Inflammatory macrophage (primary cell): ENCODE measurements at places on chromosomes 7 and 10.

DNA sequence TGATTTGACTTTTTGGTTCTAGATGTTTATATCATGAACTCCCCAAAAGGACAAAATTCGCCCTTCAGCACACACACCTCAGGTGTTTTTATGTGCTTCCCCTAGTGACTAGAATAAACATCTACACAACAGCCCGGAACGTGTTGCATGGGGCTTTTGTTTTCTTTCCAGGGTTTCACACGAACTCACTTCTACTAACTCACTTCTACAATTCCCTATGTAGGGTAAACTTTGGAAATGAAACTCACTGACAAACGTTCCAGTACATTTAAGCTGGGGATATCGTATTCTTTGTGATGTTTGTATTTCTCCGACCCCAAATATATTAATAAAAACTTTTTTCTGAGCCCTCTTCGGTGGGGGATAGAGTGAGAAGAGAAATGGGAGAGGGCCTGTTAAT lies 1.4 kb downstream of the TRA2A start:
- peak; percentile 19 for DNase-seq

- no peak for DNase-seq
Measured at GRCh38 chr7:94348142-94348541, 46.6 kb upstream of the COL1A2 start.

DNA sequence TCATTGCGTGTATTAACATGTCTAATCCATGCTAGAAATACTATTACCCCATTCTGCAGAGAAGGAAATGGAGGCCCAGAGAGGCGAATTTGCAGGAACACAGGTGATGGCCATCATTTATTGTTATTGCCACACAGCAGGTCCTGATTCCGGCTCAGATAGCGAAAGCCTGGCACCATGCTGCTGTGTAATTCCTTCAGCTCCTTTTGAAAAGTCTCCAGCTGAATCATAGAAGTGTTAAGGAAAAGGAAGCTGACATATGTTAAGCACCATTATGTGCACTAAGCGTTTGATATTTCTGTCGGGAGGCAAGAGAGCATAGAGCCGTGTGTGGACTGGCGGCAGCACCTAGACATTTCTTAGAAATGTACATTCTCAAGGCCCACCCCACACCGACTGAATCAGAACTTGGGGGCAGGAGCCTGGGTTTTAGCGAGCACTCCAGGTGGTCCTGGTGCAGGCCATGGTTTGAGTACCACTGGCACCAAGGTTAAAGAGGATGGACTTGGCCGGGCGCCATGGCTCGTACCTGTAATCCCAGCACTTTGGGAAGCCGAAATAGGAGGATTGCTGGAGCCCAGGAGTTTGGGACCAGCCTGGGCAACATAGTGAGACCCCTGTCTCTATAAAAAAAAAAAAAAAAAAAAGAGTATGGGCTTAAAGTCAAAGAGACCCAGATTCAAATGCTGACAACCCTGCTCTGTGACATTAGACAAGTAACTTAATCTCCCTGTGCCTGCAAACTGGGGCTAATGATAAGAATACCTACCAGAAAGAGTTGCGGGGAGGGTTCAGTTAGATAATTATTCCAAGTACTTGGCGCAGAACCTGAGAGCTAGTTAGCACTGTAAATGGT lies 52.2 kb downstream of the UNC5B start:
- DNase-seq: no peak

DNA sequence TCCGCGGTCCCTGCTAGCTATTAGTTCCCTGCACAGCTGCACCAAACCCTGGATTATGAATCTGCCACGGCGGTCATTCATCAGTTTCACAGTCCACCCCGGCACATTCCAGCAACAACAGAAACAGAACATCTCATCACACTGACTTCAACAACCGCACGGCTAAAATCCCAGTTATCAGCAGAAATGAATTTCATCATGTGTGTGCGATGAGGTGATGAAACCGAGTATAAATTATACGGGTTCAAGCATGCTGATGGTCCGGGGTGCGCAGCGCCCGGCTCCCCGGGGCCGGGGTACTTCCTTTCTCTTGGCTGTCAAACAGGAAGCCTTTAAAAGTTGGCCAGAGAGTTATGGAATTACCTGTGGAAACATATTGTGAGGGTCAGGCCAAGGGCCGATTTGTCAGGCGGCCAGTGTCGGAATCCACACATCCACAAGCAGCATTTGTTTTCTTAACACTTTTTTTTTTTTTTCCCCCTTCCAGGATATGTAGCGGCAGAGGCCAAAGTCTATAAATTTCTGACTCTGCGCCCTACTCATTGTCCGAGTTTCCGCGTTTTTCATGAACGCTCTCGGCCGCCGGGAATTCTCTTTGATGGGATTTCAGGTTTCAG lies 420.9 kb upstream of the MGMT start:
- no peak for DNase-seq

DNA sequence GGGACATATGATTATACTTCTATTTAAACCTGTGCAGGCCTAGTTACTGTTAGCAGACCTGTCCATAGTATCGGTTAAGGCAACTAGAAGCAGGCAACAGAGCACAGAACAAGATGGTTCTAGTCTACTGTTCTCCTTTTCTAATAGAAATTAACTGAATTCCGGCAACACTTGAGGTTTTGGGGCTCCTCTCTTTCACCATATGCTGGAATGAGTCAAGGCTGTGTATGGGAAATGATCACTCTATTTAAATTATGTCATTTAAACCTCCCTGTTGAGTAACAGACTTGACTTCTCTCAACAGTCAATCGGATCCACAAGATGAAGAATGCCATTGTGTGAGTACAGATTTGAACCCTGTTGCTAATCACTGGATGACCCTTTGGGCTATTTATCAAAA lies 6.2 kb upstream of the OTUD1 start:
- DNase-seq: peak; percentile 79

DNA sequence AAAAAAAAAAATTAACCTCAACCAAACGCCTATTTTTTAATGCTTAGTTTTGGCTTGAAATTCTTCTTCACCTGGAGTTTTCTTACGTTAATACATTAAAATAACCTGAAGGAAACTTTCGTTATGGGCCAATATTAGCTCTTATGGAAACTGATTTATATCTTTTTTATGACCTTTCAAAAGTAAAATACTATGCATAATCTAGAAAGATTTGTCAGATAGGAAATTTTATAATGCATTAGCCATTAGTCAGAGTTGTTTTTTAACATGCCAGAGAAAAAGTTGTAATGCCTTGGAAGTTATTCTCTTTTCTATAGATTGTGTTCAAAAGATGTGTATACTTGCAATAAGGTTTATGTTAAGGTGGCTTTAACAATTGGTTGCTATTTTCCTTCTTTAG lies 34.3 kb upstream of the ARL4A start:
- no peak for DNase-seq

DNA sequence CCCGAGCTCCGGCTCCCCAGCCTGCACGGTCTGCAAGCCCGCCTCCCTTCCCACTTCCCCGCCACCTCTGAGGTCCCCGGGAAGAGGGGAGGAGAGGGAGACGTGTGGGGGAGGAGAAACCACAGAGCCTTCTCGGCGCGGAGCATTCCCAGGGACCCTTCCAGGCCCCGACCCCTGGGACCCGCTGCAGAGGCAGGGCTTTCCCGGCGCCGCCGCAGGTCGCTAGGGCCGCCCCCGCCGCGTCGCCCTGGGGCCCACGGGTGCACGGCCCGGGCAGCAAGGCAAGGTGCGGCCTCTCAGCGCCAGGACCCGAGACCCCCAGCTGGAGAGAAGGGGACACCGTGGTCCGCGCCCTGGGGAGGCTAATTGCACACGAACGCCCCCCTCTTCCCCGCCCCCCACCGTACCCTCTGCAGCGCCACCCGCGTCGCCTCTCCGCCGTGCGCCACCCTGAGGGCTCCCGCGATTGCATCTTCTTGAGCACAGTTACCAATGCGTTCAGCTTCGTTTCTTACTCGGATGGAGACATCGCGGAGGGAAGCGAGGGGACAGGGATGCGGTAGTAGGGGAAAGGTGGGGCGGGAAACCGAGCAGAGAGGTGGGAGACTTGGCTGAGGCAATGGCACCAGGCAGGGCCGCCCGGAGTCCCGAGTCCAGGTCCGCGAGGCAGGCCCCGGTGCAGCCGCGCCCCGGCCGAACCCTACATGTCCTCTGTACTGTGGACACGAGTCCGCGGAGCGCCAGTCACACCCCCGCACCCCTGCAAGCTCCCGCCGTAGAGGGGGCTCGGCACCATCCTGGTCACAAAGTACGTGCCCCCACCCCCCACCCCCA lies 28.9 kb downstream of the SKIDA1 start:
- DNase-seq: no peak

DNA sequence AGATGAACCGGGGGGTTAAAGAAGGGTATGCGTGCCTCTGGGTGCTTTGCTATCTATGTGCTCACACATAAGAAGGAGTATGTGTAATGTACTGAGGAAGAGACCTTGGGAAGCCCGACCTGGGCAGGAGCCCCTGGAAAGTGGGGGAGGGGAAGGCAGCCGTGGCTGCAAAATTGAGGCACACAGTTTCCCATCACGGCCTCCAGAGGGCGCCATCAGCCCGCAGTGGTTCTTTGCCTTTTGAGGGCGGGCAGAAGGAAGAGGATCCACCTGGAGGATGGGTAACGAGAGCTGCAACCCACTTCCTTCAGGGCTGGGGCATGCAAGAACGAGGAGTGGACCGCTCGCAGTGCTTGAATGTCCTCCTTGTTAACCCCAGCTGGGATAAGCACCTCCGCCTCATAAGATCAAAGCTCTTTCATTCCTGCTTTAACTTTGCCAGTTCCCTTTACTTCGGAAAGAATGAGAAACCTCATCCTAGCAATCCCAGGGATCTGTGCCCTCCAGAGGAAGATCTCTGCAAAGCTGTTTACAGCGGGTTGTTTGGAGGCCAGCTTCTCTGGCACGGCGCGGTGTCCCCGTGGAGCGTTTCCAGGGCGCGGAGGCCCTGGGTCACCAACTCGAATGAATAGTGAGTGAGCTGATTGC lies 77.9 kb downstream of the PCGF5 start:
- DNase-seq: peak; percentile 38

DNA sequence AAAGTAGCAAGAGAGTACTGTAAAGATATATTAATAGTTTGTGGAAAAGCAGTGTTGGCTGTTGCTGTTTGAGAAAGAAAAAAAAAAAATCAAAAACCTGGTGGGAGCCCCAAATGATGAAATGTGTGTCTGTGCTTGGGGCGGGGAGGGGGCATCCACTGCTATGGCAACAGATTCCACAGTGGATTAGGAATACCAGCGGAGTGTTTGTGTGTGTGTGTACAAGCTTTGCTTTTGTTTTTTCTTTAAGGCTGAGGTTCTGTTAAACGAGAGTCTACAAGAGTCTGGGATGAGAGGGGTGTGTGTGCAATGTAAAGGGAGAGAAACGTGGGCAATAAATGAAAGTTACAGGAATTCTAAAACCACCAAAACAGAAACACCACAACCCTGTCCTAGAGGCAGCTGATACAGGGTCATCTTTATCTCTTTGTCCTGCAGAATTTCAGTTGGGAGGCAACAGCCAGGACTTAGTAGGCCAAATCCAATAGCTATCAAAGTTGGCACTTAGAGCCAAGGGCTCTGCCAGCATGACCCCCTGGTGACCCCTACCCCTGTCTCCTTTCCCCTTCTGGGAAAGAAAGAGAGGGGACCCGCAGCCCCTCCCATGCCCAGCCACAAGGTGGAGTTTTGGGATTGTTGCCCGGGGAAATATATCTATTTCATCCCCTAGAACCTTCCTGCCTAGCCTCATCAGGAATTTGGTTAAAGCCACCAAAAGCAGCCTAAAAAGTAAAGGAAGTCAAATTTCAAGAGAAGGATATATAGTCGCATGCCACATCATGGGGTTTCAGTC lies 85.4 kb downstream of the OSBPL3 start:
- DNase-seq: no peak

DNA sequence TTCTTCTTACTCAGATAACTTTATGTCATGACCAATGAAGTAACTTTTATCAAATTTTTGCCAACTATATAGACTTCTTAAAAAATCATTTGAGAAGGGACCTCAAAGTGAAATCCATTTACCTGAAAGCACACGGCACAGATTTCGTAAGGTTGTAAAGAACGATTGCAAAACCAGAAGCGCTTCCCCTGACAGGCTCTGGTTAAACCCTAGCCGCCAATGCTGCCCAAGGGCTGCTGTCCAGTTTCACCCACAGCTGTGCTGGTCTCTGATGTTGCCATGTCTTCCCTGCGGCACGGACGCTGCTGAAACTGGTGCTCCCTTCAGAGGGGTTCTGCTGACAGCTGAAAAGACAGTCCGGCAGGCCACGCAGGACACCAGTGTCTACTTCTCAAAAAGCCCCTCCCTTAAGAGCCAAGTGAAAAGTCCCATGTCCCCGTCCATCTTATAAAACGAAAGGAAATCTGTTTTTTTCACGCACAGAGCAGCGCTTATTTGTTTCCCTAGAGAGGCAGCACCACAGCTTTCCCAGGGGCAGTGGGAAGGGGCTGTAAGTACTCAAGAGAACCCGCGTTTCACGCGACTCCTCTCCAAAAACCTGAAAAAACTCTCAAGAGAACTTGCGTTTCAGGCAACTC lies 32.5 kb downstream of the GNA12 start:
- DNase-seq: peak; percentile 32

DNA sequence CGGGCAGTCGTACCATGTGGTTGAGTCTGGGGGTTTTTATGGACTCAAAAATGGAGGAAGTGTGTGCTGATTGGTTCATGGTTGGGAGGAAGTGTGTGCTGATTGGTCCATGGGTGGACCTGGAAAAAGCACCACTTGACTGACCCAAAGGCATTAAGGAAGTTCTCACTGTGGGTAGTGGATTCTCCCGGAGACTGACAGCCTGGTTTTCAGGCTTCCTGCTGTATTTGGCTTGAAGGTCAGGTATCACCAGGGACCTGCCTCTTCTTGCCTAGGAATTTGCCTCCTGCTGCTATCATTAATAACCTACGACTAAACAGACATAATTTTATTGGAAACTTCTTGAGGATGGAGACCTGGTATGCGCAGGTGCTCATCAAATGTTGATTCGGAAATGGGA lies 268.8 kb upstream of the LRGUK start:
- no peak for DNase-seq

DNA sequence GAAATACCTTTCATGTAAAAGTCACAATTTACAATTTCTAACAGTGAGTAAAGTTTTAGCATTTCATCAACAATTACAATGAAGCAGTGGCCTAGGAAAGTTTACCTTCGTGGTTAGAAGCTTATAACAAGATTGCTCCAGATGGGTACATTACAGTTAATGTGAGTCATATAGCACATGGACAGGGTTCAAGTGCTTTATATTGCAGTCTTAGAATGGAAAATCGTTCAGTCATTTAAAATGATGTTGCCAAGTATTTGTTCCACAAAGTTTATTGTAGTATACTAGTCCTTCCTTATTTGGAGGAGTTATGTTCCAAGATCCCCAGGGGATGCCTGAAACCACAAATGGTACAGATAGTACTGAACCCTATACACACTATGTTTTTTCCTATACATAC lies 174.6 kb upstream of the TARP start:
- DNase-seq: no peak

- no peak for DNase-seq
Measured at GRCh38 chr10:78782441-78782840, 286.3 kb upstream of the ZMIZ1 start.

GRCh38 chr7:50265968-50266634 lies 38.4 kb upstream of the IKZF1 start:
- no peak for DNase-seq

- no peak for DNase-seq
Measured at GRCh38 chr10:2111965-2112364, 374.6 kb upstream of the ADARB2 start.
